ENCODE measurements at places on chromosomes 11 and 22.

DNA sequence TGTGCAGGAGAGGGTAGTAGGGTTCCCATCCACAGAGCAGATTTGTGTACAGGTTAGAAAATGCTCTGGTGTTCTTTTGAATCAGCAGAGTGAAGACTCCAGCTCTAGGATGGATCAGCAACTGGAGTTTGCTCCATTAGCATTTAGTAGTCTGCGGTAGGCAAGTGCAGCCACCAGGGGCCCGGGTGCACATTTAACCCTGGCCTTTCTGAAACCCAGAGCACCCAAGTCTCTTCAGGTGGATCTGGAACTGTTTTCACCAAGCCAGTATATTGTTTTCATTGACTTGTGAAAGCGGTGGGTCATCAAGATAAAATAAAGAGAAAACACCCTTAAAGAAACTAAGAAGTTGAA lies 100.8 kb upstream of the CLPB start:
- no peak for DNase-seq

GRCh38 chr22:46657655-46657953 lies 37.4 kb downstream of the GRAMD4 start:
- DNase-seq: no peak

DNA sequence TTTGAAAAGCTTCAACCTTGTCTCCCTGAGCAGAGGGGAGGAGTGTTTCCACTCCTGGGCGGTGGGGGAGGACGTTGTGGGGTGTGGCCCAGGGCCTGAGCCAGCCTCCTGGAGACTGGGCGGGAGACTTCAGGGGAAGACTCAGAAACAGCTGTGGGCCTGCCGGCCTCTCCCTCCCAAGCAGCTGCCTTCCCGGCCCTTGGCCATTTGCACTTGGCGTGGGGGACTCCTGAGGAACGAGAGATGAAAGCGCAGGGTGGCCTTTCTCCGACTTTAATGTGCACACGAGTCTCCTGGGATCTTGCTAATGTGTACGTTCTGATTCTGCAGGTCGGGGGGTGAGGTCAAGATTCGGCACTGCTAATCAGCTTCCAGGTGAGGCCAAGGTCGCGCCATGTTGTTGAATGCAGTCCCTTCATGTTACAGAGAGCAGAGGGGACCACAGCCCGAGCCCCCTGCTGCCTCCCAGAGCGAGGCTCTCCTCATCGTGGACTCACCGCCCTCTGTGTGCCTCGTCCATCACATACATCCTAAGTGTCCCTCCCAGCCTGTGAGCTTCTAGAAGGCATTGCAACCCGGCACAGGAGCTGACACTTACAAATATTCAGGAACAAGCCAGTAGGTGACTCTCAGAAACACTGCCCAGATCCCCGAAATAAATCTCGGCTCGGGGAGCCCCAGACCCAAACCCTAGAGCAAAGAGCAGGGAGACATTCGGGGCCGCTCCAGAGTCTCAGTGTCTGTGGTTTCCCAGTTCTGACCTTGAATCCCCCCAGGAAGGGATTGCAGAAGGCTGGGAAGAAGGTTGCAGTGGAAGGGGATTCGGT lies 7.7 kb downstream of the LIF start:
- DNase-seq: no peak

- DNase-seq: peak; percentile 52
These were observed 16.4 kb upstream of the UPK3A start for GRCh38 chr22:45268167-45268957.

GRCh38 chr11:107157146-107157808 lies 139.0 kb upstream of the GUCY1A2 start:
- DNase-seq: no peak

GRCh38 chr11:121814962-121815361 lies 301.1 kb downstream of the BLID start:
- no peak for DNase-seq

DNA sequence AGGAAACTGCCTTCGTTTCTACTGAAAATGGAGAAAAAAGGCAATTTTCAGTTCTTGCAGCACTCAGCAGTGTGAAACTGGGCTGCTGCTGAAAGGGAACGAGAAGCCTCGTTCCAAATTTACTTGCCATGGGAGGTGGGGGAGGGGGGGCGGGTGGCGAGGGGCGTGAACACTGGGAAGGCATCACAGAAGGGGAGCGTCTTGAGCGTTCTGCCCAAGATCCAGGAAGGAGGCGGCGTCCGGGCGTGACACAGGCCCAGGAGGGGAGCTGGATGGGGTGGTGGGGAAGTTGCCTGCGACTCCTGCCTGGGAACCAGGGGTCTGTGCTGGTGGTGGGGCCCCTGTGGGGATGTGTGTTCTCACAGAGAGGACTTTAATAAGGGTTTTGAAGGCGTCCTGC lies 213.5 kb downstream of the CTTN start:
- no peak for DNase-seq

- no peak for DNase-seq
These were observed 21.0 kb upstream of the CFAP300 start for GRCh38 chr11:102026217-102026616.

DNA sequence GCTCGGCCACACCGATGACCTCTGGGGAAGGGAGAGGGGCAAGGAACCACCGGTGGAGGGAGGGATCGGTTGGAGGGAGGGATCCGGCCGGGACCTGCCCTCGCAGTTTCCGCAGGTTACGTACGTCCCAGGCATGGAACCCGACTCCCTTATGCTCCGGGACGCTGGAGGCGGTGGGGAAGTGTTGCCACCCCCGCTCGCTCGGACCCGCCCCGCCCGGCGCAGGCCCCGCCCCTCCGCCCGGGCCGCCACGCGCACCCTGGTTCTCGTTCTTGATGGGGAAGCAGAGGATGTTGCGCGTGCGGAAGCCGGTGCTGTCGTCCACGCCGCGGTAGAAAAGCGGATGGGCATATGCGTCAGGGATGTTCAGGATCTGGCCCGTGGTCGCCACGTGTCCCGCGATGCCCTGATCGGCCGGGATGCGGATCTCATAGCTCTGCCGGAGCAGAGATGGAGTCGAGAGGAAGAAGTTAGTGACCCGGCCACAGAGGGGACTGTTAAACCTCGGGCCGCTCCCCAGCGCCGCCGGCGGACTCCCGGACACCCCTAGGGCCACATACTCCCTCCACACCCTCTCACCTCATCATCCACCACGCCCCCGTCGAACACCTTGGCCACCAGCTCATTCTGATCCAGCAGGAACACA lies 89.8 kb downstream of the PDE2A start:
- DNase-seq: no peak

DNA sequence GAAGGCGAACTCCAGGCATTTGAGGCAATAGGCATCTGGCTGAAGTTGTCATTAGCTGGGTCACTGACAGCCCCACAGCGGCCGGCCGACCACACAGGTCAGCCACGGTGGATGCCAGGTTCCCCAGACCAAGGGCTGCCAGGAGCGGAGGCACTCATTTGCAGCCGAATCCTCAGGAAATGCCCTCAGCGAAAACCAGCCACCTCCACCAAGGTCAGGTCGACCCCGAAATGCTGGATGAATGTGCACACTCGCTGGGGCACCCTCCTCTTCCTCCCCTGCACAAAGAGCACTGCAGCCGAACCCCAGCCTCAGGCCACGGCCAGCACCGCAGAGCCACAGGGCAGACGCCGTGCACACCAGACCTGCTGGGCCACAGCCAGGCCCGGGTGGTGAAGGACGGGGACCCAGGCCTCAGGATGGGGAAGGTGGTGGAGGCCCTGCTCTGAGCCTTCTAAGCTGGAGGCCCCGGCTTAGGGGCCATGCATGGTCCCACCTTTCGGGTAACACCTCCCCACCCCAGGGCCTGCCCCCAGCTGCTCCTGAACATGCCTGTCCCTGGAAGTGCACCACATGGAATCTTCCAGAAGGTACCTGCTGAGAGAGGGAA lies 206.0 kb downstream of the BRD1 start:
- DNase-seq: no peak

GRCh38 chr11:9141186-9141585 lies 49.8 kb upstream of the SCUBE2 start:
- DNase-seq: no peak

- no peak for DNase-seq
These were observed 1515.6 kb downstream of the TBC1D22A start for GRCh38 chr22:48277868-48278581.

DNA sequence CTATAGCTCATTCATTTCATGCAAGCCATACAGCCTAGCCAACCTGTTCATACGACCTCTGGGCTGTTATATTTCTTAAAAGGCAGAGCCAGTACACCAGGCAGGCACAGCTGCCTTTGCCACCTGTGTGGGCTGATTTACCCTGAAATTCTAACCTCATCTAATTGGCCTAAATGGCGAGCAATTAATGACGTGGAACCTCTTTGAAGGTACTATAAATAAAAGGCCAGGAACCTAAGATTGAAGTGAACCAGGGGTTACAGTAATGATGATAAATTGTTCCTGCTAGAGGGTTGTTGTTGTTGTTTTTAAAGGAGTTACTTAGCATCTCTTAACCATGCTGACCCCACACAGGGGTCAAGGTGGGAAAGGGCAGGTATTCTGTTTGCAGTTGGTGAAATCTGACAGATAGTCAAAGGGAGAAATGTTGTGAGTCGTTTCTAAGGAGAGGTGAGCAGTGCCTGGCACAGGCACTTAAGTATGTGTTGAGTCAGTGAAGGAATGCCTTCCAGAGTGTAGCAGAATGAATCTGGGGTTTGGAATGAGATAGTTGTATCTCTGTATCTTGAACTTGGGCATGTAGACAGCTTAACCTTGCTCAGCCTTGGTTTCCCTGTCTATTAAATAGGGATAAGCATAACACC lies 213.5 kb upstream of the NAV2 start:
- no peak for DNase-seq

- no peak for DNase-seq
These were observed 20.1 kb downstream of the SLC25A17 start for GRCh38 chr22:40799008-40799407.

- no peak for DNase-seq
These were observed 119.1 kb upstream of the MTNR1B start for GRCh38 chr11:92850296-92850826.

DNA sequence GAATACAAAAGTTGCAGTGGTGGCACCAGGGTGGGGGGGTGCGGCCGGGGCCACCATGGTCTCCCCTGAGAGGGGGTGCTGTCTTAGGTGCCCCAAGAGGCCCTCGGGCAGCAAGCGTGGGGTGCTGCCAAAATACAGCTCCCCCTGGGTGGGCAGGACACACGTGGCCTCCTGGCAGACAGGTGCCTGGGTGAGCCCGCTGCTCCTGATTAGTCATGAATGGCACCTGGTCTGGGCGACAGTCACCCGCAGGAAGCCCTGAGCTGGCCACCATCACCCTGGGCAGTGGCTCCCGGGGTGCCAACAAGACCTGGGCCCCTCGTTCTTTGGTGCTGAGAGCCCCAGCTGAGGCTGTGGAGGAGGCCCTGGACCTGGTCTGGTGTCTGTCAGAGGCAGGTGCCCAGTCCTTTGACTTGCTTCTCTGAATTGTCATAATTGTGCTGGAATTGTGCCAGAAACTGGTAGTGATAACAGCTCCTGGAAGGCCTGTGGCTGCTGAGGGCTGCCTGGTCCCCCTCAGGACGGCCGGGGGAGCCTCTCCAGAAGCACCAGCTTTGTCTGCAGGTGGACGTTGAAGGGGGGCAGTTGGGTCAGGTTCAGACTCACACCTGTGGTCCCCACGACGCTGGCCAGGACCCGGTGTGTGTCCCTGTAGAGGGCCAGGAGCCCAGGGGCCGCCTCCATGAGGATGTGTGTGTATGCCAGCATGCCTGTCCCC lies 14.8 kb downstream of the ALG12 start:
- DNase-seq: no peak

DNA sequence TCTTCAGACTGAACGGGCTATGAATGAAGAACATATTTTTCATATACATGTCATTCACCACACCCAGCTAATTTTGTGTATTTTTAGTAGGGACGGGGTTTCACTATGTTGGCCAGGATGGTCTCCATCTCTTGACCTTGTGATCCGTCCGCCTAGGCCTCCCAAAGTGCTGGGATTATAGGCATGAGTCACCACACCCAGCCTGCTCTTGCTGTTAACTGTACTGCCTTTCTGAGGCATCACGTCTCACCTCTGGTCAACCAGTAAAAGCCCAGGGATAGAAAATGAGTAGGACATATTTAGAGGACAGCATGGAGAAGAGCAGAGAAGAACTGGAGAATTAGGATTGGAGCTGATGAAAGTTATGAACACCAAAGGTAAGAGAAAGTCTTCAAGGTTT lies 55.6 kb downstream of the APOL3 start:
- DNase-seq: no peak

- DNase-seq: peak; percentile 63
These were observed 4.6 kb downstream of the CHRDL2 start for GRCh38 chr11:74726547-74727182.

DNA sequence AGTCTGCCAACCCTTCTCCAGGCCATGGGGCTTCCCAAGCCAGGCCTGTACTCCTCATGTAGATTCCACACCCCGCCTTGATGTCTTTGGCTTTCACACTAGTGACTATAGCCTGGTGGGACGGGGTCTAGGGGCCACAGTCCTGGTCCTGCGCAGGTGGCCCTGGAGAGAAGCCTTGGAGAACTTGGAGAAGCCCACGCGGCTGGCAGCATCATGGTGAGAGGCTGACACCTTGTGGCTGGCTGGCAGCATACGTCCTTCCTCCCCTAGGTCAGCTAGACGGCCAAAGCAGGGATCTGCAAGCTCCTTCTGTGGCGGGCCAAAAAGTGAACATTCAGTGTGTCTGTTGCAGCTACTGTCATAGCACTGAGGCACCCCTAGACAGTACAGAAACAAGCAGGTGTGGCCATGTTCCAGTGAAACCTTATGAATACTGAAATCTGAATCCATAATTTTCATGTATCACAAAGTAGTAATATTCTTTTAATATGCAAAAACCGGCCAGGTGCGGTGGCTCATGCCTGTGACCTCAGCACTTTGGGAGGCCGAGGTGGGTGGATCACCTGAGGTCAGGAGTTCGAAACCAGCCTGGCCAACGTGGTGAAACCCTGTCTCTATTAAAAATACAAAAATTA lies 42.0 kb downstream of the FAM83F start:
- DNase-seq: peak; percentile 44

DNA sequence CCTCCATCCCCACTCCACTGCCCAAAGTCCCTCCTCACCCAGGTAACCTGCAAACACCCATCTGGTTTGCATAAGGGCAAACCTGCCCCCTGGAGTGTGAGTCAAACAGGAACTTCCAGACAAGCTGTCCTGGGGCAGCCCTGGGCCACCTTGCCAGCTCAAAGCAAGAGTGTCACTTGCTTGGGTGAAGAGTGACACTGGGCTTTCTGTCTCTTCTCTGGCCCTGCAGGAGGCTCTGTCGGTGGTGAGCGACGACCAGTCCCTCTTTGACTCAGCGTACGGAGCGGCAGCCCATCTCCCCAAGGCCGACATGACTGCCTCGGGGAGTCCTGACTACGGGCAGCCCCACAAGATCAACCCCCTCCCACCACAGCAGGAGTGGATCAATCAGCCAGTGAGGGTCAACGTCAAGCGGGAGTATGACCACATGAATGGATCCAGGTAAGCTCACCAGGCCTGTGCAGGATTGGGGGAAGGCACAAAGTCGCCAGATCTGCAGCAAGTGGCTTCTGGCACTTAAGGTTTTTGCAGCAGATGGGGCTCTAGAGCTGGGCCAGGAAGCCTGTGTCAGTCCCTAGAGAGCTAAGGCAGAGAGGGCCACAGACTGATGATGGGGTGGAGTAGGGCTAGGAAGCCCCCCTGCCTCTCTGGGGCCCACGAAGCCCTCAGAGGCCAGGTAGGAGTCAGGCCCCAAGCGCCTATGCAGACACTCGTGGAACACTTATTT lies 64.2 kb downstream of the FLI1 start:
- no peak for DNase-seq
